ENCODE measurements at places on chromosomes 12 and 14.
A peak's percentile ranks its signal among the peaks of the same experiment; 100 is the strongest.

- DNase-seq = no peak
Measured at GRCh38 chr14:22427771-22428231, 161.2 kb downstream of the DAD1 start.

- DNase-seq = no peak
Measured at GRCh38 chr14:72416892-72417291, 477.0 kb downstream of the DPF3 start.

- DNase-seq = no peak
Measured at GRCh38 chr12:122126342-122126635, 47.7 kb downstream of the IL31 start.

DNA sequence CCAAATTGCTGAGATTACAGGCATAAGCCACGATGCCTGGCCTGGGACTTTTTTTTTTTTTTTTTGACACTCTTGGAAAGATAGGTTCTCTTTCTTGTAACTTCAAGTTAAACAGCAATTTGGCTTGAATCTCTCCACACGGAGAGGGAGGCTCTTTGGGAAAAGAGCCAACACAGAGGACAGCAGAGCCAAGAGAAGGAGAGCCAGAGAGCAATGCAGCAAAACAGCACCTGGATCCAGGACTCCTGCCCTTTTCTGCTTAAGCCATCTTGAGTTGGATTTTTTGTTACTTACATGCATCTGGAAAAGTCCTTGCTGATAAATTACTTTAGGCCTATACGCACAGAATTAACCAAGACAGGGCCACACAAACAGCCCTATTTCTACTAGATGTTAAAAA, 176.8 kb downstream of the APAF1 start:
- DNase-seq = no peak

GRCh38 chr12:2722806-2723205, 72.0 kb upstream of the FKBP4 start:
- DNase-seq = no peak

DNA sequence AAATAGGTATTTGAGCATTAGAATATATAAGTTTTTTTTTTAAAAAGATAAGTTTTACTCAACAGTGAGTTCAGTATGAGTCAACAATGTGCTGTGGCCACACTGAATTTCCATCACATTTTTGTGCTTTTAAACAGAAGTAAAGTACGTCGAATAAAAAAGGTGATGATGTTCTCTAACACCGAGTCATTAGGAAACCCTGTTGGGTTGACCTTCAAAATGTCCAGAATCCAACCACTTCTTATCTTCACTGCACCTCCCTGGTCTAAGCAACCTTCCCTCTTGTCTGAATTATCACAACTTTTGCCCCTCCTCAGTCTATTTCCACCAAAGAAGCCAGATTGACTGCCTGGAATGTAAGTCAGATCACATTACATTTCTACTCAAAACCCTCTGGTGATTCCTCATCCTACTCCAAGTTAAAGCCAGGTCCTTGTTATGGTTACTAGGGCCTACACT, 43.0 kb upstream of the SYCP3 start:
- DNase-seq = peak; percentile 27

DNA sequence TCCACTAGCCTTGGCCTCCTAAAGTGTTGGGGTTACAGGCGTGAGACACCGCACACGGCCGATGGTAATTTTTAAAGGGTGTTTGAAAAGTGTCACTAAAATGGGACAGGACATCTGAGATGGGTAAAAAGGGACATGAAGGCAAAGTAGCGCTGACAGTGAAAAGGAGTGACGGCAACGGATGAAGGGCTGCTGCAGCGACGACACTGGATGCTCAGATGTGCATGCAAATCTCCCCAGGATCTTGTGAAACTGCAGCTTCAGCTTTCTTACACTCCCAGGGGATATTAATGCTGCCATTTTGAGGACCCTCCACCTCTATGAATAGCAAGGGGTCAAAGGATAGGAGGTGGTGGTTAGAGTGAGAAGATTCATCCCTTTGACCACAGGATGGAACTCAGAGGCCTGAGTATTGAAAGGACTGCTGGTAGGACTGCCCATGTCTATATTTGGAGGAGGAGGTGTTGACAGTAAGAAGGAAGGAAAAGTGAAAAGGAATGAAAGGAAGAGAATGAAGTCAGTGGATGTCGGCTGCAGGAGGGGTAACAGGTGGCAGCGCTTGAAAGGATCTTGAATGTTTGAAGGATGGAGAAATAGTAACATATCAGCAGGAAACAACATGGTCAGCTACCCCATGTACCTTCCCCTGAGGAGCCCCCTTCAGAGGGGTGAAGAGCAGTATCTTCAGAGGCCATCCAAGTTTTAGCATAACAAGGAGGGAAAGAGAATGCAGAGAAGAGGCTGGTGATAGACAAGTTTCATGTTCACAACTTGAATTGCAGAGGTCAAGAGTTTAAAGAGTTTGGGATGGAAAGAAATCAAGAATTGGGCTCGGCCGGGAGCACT, 37.1 kb downstream of the CLIP1 start:
- DNase-seq = no peak

- no peak for DNase-seq
Measured at GRCh38 chr12:58918469-58918844, 1.8 kb downstream of the LRIG3 start.

DNA sequence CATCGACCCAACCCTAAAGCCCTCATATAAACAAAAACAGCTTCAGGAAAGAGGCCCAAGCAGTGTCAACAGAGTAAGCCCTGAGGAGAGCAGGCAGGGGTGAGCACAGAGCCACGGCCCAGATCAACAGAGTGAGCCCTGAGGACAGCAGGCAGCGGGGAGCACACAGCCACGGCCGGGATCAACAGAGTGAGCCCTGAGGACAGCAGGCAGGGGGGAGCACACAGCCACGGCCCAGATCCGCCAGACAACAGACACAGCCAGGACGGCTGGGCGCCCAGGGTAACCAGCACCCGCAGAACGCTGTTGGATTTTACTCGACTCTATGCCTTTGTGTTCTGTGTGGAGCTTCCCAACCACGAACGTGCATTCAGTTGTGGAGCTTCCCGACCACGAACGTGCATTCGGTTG, 15.0 kb downstream of the CCDC85C start:
- no peak for DNase-seq

DNA sequence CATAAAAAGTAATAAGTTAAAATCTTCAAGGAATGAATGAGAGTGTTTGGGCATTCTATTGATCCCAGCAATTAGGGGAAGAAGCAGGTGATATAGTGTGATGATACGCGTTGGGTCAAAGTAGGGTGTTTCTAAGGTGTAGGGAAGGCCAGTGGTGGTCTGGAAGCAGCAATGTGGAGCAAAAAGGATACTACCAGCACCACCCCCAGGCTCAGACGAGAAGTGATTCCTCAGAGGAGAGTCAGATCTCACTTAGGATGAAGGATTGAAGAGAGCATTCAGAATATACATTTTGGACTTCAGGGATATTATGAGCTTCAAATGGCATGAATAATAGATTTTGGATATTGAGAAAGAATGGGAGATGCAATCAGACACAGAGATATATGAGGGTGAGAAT, 497.6 kb downstream of the RMST start:
- DNase-seq = no peak

DNA sequence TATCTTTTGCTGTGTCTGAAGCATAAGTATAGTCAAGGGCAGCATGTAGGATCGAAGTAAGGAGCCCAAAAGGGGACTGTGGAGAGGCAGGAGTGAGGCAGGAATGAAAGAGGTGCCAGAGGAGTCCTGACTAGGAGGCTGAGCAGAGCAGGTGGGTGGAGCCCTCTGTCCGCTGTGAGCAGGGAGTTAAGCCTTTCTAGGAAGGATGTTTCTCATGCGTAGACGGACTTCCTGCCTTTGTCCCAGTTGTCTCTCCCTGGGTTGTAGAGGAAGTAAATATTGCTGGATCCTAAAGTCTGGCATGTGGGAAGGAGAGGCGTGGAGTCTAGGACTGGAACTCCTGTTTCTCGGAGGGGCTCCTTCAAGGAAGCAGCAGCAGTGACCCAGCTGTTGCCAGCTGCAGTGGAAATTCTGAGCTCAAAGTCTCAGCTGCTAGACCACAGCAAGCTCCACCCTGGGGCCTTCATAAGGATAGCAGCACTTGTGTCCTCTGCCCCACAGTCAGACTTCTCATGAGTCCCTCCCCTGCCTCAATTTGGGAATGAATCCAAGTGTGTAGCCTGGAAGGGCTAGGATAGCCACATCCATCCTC, 44.0 kb downstream of the RBMS2 start:
- no peak for DNase-seq

- no peak for DNase-seq
Measured at GRCh38 chr12:80293759-80294158, 150.3 kb upstream of the PTPRQ start.

Data from non-pigmented ciliary epithelial cell (primary cell).